Dermis microvascular lymphatic vessel endothelial cell (primary cell): ENCODE measurements at places on chromosomes 13 and 19.

- DNase-seq = peak; percentile 70
These were observed 6.6 kb upstream of the GADD45B start for GRCh38 chr19:2469102-2469914.

- DNase-seq = peak; percentile 33
These were observed 2.6 kb upstream of the SPACA6 start for GRCh38 chr19:51690454-51691073.

DNA sequence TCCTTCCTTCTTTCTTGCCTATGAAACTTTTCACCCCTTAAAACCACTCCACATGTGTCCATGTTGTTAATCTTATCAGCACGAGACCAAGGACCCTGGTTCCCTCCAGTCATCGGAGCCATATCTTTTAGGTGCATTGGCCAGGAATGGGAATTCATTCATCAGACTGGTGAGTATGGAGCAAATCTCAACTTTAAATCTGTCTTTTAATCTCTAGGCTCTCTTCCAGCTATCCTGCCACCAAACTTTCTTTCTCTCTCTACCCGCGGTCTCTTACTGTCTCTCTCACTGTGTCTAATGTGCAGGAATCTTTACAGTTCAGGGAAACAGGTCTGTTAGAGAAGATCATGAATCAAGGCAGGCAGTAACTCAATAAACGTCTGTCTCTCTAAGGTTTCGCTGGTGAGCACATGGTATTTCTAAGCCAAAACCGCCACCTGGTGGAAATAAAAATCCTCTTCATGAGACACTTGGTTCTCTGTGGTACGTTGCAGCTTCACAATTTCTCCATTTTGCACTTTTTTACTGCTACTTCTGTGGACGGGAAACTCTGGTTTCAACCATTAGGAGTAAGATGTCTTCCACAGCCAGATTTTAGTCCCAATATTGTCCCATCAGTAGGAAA lies 16.1 kb downstream of the LGALS16 start:
- peak; percentile 62 for DNase-seq

DNA sequence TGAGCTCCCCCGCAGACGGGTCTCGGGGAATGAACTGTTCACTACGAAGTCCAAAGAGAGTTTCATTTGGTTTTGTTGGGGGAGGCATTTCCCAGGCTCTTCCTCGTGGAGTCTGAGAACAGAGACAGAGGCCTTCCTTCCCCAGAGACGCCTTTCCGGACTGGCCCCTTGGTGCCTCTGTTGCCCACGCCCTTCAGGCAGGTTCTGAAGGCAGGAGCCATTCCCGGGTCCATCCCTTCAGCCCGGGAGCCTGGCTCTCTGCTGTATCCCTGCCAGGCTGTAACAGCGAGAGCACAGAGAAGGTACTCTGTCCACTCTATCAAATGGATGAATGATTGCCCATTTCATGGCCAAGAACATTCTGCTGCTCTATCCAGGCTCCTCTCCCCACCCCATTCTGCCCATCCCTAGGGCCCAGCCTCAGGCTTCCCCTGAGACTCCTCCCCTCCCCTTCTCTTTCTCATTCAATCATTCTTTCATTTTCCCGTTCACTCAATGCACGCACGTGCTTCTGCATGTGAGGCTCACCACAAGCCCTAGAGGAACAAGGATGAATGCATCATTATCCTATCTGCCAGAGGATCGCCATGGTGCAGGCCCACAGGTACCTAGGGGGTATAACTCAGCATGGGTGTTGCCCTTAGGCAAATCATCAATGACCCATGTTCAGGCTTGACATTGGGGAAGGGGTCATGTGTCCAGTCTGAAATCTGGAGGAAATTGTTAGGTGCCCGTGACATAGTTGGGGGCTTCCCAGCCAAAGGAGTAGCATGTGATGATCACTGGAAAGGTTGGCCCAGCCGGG lies 298.6 kb downstream of the ZNF536 start:
- DNase-seq = no peak

GRCh38 chr19:21101521-21102242 lies 19.7 kb downstream of the ZNF714 start:
- no peak for DNase-seq

DNA sequence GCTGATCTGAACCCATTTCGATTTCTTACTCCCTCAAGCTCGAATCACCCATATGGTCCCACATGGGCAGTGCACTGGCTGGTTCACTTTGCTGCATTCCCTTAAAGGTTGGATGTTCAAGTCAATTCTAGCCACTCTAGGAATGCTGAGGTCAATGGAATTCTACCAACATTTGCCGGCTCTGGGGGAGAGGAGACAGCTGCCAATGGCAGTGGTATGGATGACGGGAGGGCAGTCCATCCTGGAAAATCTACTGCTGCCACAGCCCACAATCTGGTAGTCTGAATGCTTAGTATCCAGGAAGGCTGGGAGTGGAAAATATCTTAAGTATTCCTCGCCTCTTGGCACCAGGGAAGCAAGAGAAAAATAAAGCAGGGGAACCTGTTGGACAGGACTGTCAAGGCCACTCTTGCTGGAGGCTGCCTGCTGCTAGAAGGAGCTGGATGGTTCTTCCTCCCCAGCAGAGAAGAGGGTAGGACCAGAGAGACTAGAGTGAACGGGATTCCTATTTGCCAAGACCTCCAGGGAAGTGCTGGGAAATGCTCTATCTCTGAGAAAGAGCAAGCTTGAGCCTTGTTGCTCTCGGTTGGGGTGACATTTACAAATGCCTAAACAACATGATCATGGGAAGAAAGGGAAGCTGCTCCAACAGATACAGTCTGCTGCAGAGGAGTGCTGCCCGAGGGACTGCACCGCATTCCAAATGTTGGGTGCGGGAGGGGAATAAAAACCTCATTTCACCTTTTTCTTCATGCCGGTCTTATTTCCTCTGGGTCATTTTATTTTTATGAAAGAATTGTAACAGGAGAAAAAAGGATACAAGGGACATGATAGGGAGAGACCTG lies 20.7 kb upstream of the HMGB1 start:
- no peak for DNase-seq
